ENCODE measurements at places on chromosomes 11 and 22.

GRCh38 chr11:109155291-109155690 lies 266.7 kb upstream of the C11orf87 start:
- no peak for DNase-seq

DNA sequence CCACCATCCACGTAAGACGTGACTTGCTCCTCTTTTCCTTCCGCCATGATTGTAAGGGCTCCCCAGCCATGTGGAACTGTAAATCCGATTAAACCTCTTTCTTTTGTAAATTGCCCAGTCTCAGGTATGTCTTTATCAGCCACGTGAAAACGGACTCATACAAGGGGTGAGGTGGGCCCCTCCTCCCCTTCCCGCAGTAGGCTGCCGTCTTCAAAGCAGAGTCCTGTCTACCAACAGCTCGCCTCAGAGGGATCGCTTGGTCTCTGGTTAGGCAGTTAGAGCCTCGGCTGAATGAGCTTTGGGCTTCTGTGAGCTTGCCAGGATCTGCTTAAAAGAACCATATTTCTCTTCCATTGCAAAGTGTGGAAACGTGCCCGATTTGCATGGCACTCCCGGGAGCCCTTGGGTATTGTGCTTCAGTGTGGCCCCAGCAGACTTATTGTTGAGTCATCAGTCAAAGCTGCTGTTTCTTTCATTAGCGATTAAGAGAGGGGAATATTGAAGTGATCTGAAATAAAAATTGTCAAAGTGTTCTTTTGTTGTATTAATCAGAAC lies 338.3 kb downstream of the TBC1D22A start:
- no peak for DNase-seq

GRCh38 chr11:119041821-119042514 lies 11.3 kb upstream of the SLC37A4 start:
- no peak for DNase-seq

- no peak for DNase-seq
Observed at GRCh38 chr22:37818409-37819104, 4.6 kb upstream of the GALR3 start.

DNA sequence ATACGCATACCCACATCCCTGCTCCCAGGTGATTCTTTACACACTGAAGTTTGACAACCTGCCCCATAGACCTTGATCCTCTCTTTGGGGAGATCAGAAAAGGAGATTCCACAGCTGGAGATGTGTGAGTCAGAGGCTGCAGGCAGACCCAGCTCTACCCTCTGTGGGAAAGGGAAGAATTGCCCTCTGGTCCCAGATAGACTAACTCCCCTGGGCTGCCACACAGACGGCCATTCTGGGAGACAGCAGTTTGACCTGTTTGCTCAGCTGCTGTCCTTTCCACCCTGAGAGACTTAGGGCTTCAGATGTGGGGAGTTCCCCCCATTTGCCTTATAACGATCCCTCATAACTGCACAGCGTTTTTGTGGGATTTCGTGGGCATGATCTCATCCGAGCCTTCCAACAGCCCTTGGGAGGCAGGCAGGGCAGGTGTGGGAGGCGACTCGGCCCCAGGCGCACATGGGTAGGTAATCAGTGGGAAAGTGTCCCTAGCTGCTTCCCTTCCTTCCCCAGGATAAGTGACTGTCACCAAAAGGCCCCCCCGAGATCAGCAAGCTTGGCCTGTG lies 14.1 kb downstream of the FAM83F start:
- DNase-seq: no peak

DNA sequence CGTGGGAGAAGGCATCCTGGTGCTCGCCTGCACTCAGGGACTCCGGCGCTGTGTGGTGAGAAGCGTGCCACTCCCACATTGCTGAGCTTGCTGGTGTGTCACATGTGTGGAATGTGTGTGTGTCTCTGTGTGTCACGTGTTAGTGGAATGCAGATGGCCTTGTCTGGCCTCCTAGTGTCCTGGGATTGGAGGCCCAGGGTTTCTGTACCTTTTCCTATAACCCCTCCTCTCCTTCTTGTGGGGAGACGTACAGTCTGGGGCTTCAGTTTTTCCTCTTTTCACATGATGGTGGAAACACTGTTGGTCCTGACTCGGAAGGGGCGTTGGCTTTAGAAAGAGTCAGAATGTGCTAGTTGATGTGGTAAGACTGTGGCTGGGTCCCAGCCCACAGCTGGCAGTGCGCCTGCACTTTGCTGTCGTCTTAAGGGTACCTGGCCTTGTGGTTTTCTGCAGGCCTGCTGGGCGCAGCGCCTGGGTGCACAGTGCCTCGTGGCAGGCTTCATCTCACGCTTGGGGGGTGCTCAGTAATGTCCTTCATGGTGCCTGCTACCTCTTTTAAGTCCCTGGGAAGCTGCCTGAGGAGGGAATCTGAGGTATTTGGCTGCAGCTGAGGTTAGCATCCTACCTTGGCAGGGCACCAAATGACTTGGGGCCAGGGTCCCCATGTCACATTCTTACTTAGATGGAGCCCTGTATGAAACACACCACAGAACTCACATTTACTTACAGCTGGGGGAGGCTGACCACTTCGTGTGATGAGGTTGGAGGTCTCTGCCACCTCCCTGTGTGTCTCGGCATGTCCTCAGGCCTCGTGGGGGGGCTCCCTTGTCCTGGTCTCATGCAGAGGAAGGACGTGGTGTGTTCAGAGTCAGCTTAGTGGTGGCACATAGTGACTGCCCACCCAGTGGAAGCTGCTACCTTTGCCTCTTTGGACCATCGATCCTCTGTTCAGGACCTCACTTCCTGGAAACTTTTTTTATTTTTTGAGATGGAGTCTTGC lies 61.9 kb downstream of the MED15 start:
- DNase-seq: no peak

GRCh38 chr11:46309814-46310259 lies 32.4 kb downstream of the CREB3L1 start:
- DNase-seq: no peak

GRCh38 chr22:42001121-42001520 lies 2.5 kb downstream of the WBP2NL start:
- no peak for DNase-seq

- no peak for DNase-seq
Observed at GRCh38 chr11:31995525-31996094, 95.3 kb upstream of the RCN1 start.

DNA sequence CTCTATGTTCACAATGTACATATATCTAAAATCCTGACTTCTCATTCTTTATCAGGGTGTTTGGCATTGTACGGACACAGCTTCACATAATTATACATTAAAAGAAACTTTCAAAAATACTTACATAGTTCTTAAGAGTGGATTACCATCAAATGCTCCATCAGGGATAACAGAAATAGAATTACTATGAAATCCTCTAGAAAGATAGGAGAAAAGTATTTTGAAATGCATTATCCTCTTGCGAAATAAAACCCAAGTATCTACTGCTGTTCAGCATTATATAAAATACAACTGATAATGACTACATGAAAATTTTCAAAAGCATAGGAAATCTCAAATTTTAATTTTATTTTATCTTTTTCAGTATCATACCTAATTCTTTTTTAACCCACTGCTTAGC lies 17.8 kb upstream of the CCDC34 start:
- DNase-seq: no peak

- DNase-seq: no peak
Observed at GRCh38 chr11:70456921-70457532, 58.7 kb downstream of the CTTN start.
